ENCODE measurements at places on chromosomes 11 and 22. TPM values are rescaled to one million over a fixed set of nuclear protein-coding genes. Genes with fewer than 3 reads are reported as not detected.
A peak's percentile ranks its signal among the peaks of the same experiment; 100 is the strongest.

DNA sequence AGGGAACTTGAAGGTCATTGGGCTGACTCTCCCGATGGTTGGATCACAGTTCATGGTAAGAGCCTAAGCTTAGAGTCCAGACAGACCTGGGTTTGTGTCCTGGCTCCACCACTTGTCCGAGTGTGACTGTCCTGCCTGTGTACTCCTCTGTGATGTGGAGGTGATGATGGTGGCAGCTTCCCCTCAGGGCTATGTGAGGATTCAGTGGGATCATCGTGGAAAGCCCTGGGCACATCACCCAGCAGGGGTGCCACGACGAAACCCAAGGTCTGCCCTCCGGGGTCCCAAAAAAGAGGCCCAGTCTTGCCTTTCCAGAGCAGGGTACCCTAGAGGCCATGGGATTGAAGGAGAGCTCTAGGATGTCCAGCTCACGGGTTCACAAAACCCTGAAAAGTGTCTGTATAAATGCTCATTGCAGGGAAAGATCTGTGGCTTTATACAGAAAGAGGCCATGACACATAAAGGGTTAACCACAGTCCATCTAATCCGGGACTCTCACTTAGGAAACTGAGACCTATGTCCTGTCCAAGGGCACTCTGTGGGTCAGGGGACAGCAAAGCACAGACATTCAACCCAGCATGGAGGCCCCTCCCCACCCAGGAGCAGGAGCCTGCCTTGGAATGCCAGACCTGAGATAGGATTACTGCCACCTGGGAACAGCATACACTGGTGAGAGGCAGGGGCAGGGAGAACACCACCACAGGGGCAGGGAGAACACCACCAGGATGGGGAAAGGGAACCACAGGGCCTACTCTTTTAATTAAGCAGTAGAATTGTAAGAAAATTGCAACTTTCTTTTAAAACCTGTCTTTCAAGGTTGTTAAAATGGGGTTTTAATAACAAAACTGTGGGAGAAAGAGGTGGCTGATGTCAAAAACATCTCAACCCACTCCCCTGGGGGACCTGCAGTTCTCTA, 51.3 kb downstream of the IGLL5 start:
- DNase-seq, result no peak

- DNase-seq, result no peak
Measured at GRCh38 chr11:127137771-127138280, 137.3 kb upstream of the KIRREL3 start.

- no peak for DNase-seq
Measured at GRCh38 chr11:117600234-117600783, 196.7 kb downstream of the DSCAML1 start.

- DNase-seq, result no peak
Measured at GRCh38 chr11:64498136-64498535, 92.9 kb upstream of the SLC22A12 start.

GRCh38 chr11:29389793-29390192, 627.0 kb downstream of the KCNA4 start:
- DNase-seq, result no peak

DNA sequence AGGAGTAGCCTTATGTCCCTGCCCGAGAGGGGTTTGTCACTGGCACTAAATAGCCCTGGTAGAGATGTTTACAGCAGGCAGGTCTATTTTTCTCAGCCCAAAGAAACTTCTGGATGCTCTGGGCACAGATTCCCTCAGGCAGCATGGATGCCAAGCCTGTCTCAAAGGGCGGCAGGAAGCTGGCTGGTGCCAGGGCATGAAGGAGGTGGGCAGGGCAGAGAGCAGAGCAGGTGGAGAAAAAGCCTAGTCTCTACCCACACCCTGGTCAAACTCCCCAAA, 4.1 kb upstream of the GAS2L1 start:
- no peak for DNase-seq

DNA sequence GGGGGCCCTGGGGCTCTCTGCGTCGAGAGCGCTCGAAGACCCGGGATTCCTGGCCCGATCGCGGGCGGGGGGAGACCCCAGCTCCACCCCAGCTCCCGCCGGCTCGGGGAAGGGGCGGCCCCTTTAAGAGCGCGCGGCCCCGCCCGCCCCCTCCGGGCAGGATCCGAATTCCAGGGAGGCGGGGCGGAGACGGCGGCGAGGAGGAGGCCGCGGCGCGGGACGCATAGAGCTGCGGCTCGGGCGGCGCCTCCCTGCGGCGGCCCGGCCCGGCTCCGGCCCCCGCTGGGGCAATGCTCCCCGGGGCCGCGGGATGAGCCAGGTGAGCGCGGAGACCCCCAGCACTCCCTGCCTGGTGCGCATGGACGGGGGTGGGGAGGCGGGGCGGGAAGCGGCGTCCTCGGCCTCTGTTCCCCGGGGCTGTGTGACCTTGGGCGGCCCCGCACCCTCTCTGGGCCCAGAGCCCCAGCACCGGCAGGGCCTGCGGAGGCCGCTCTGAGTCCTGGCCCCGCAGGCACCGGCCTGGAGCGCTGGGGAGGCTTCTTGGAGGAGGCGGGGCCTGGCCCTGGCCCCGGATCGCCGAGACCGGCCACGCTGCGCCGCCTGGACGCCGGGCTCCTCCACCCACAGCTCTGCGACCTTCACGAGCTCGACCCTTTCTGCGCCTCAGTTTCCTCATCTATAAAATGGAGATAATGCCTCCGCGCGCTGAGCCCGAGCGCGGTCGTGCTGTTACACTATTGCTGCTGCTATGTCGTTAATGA, 565 bp downstream of the GAS2L1 start:
- DNase-seq, result no peak

GRCh38 chr11:19845626-19846025, 133.0 kb downstream of the NAV2 start:
- DNase-seq, result no peak

- DNase-seq, result no peak
Measured at GRCh38 chr22:40703174-40703573, 23.9 kb downstream of the MCHR1 start.

DNA sequence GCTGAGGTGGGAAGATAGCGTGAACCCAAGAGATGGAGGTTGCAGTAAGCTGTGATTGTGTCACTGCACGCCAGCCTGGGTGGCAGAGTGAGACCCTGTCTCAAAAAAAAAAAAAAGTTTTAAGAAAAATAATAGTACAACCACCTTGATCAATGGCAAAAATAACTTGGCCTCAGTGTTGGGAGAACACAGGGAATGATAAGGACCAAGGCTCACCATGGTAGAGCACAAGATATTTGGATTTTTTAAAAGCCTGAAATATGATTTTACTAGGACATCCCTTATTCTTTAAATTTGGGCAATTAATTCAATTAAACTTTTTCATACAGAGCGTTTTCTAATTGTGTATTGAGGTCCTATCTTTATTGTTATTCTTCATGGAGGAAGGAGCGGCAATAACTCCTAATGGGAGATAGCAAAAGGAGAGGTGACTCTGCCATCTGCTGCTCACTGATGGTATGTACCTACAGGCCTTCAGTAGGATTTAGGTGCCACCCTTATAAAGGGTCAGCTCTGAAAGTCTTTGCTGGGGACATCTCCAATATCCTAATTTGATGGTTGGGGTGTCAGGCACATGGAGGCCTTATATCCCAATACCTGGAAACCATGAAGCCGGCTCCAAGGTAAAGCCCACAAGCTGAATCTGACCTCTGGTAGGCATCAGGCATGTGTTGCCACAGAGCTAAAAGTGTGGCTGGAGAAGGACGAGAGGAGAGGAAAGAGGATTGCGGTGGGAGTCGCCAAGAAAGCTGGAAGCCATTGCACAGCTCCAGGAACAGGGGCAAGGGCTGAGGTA, 21.9 kb upstream of the POLD3 start:
- no peak for DNase-seq

DNA sequence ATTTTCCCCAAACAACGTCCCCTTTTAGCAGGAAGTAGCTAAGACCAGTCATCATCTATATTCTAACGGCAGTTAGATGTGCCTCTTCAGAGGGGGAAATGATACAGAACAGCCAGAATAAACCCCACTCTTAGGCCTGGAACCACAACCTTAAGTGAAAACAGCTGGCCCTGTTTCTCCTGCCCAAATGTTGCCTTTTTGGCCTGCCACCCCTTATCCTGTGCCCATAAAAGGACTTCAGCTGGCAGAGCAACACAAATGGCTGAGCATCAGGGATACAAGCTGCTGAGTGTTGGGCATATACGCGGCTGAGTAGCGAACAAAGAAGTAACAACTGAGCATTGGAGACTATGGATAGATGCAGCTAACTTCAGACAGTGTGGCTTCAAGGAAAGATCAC, 1491.4 kb downstream of the LRRC4C start:
- no peak for DNase-seq

- no peak for DNase-seq
Measured at GRCh38 chr22:22817468-22818201, 70.0 kb upstream of the IGLL5 start.

GRCh38 chr11:86784241-86784681, 16.1 kb upstream of the PRSS23 start:
- DNase-seq, result no peak

DNA sequence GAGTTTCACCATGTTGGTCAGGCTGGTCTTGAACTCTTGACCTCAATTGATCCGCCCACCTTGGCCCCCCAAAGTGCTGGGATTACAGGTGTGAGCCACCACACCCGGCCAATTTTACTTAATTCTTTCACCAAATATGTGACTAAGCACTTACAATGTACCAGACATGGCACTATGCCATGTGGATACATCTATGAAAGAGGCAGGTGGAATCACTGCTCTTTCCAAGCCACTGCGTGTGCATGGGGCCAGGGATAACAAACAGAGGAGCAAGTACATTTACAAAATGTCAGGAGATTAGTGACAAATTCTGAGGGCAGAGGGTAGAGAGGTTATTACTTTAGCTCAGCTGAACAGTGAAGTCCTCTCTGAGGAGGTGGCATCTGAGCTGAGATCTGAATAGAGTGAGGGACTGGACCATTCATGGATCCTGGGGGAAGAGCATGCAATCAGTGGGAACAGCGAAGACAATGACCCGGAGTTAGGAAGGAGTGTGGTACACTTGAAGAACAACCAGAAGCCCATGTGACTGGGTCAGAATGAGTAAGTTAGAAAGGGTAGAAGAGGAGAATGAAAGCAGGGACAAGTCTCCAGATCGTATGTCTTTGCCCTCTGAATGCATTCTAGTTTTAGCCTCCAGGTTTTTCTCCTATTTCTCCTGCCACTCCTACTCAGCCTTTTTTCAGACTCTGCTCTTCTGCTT, 38.3 kb upstream of the GRAMD1B start:
- no peak for DNase-seq

DNA sequence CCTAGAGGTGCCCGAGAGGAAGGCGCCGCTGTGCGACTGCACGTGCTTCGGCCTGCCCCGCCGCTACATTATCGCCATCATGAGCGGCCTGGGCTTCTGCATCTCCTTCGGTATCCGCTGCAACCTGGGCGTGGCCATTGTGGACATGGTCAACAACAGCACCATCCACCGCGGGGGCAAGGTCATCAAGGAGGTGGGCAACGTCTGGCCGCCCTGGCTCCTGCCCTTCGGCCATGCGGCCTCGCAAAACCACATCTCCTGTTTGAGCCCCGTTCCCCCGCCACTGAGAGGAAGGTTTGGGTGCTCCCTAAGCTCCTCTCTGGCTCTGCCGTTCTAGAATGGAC, 3.4 kb downstream of the SLC17A6 start:
- no peak for DNase-seq

GRCh38 chr11:33065445-33066178, 26.2 kb downstream of the TCP11L1 start:
- DNase-seq, result peak; percentile 27

GRCh38 chr11:46684367-46684766, 16.1 kb downstream of the ARHGAP1 start:
- no peak for DNase-seq

DNA sequence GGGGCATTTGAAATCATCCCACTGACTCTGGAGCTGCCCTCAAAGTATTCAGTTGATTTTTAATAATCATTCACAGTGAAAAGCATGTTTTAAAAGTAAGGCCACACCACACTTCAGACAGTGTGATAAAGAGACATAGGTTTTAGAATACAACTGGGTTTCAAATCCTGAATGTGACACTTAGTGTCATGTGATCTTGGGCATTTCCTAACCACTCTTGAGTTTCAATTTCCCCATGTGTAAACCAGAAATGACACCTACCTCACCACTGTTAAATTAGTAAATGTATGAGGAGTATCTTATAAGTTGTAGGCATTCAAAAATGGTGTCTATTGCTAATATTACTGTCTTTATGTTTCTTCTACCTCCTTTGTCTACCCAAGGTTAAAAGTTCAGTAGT, 5.4 kb downstream of the TMEM123 start:
- DNase-seq, result no peak

DNA sequence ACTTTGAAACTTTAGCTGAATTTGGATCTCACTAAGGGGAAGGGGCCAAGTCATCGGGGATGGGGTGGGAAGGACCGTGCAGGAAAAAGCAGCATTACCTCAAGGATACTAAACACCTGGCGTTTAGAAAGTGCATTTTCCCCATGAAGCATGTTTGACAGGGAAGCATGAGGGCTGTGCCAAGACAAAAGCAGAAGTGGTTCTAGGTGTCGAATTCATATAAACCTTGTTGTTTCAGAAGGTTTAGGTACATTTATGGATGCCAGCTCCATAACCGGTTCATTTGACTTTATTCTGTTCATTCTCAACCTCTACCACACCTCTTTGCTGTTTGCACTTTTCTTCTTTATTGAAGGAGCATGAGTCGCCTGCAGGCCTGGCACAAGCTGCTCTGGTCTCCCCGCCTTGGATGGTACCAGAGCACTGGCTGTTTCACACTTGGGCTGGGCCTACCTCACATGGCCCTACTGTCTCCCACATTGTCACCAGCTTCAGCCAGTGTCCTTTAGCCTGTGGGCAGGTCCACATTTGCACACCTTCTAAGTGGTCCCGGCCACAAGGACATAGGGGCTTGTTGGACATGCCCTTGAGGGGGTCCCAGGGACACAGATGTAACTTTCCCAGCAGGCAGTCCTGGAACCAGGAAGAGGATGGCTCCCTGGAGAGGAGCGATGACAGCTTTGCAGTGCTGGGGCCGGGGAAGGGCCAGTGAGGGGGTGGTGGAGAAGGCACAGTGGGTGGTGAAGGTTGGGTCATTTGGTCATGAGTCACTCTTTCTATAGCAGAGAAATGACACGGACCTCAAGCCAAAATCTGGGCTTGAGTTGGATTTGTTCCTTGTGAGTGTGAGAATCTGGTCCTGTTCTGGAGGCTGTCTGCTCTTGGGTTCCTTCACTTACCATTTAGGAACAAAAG, 3.2 kb upstream of the ST14 start:
- DNase-seq, result no peak

- DNase-seq, result peak; percentile 17
Measured at GRCh38 chr11:68447015-68447801, 13.3 kb upstream of the PPP6R3 start.

GRCh38 chr11:36488096-36488495, 22.0 kb downstream of the TRAF6 start:
- no peak for DNase-seq

- no peak for DNase-seq
Measured at GRCh38 chr11:131609337-131609736, 238.9 kb downstream of the NTM start.

The OR8D1 gene
- total RNA-seq, result not detected

The HOATZ gene
- not detected for total RNA-seq

The CATSPER1 gene
- total RNA-seq, result 0.20 TPM

The OSM gene
- not detected for total RNA-seq

The APOA4 gene
- total RNA-seq, result not detected

The KREMEN1 gene
- 0.60 TPM for total RNA-seq

The CLMP gene
- total RNA-seq, result 12.3 TPM

The SCUBE1 gene
- not detected for total RNA-seq

The C11orf42 gene
- not detected for total RNA-seq

The CDC42EP1 gene
- total RNA-seq, result 19.5 TPM

The TMEM191B gene
- total RNA-seq, result 0.92 TPM

The NRGN gene
- total RNA-seq, result 2.5 TPM

The MS4A6E gene
- not detected for total RNA-seq

The MOGAT2 gene
- total RNA-seq, result not detected

The PATE2 gene
- total RNA-seq, result 0.07 TPM

The OR5D14 gene
- total RNA-seq, result not detected

Measured in pulmonary artery endothelial cell (primary cell).